ENCODE measurements at places on chromosomes 16 and 17.

GRCh38 chr17:21209511-21210175, 4.3 kb downstream of the TMEM11 start:
- no peak for ATAC-seq

- peak; percentile 12 for ATAC-seq
These were observed 1.1 kb downstream of the KIF1C start for GRCh38 chr17:4998732-4999429.

GRCh38 chr16:62249069-62249468, 212.8 kb upstream of the CDH8 start:
- ATAC-seq: no peak

DNA sequence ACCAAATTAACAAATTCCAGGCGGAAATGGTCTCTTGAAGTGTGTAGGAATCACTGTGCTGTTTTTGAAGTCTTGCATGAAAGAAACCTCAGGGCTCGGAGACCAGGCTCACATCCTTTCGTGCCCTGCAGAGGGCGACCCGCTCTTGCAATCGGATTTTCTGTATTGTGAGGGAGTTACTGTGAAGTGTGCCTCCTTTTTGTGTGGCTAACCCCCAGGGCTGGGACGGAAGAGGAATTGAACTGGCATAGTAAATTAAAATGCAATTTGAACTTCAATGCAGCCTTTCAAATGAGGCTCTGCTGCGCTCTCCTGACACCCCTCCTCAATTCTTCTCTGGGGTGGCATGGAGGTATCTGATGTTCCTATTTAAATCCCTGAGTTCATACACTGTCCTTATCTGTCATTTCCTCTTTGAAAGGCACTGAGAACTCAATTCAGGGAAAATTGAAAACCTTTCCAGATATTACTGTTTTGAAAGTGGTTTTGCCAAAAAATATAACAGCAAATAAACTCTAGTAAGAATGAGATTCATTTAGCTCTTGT, 51.5 kb upstream of the MGAT5B start:
- peak; percentile 95 for ATAC-seq

GRCh38 chr16:88309174-88309907, 73.4 kb upstream of the ZNF469 start:
- no peak for ATAC-seq

- ATAC-seq: no peak
These were observed 241.1 kb downstream of the SOX9 start for GRCh38 chr17:72361892-72362291.

- ATAC-seq: no peak
These were observed 590.5 kb downstream of the CDH11 start for GRCh38 chr16:64531401-64531800.

- ATAC-seq: no peak
These were observed 25.1 kb downstream of the C16orf54 start for GRCh38 chr16:29720703-29721102.

DNA sequence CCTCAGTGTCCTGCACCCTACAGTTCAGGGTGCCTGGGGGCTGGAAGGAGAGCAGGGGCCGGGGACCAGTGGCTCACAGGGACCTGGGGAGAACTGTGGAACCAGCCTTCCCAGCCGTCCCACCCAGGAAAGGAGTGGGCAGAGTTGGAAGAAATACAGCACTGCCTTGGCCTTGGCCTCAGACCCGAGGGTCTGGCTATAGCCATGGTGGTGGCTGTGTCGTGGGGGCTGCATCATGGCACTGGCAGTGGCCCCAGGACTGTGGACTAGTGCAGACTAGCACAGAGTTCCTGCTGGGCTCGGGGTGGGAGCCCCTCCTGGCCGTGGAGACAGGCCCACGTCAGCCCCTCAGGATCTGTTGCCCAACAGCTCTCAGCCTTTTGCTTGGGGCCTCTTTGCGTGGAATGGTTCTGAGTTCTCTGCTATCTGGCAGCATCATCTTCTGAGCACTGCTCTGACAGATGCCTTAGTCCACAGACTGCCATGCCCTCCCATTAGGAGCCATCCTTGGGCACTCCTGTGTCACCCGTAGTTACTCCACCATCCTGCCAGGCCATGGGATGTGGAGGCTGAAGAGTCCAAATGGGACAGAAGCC, 12.6 kb upstream of the DNASE1 start:
- no peak for ATAC-seq

DNA sequence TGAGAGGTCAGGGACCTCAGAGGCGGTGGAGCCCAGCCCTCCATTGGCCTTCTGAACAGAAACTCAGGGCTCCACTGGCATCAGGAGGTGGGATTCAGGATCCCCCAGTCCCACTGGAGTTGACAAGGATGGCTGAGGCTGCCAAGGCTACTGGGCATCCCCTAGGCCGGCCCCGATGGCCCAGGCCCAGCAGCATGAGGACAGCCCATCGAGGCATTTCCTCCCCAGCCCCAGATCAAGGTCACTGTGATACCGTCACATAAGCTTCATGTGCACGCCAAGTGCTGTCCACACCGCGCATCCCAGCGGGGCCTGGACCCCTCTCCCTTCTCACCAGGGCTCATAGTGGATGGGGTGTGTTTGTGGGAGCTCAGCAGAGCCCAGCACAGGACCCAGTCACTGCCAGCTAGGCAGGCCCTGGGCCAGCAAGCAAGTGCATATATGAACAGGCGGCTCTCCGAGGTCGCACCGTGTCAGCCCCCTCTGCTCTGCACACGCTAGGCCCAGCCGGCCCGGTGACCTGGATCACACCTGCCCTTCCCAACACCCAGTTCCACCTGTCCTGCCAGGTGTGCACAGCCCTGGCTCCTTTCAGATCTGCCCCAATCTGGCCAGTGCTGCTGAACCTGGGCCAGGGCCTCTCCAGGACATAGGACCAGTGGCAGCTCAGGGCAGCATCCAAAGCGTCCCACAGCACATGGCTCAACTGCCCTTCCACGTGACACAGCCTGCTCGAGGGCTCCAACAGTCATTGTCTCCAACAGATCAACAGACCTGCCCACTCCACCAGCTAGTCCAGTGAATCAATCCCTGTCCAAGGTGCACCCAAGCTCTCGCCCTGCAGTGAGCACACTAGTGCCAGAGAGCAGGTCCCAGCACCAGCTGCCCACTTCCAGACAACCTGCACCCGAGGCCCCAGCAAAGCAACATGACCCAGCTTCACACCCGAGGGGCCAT, 32.8 kb upstream of the RASD1 start:
- ATAC-seq: no peak

DNA sequence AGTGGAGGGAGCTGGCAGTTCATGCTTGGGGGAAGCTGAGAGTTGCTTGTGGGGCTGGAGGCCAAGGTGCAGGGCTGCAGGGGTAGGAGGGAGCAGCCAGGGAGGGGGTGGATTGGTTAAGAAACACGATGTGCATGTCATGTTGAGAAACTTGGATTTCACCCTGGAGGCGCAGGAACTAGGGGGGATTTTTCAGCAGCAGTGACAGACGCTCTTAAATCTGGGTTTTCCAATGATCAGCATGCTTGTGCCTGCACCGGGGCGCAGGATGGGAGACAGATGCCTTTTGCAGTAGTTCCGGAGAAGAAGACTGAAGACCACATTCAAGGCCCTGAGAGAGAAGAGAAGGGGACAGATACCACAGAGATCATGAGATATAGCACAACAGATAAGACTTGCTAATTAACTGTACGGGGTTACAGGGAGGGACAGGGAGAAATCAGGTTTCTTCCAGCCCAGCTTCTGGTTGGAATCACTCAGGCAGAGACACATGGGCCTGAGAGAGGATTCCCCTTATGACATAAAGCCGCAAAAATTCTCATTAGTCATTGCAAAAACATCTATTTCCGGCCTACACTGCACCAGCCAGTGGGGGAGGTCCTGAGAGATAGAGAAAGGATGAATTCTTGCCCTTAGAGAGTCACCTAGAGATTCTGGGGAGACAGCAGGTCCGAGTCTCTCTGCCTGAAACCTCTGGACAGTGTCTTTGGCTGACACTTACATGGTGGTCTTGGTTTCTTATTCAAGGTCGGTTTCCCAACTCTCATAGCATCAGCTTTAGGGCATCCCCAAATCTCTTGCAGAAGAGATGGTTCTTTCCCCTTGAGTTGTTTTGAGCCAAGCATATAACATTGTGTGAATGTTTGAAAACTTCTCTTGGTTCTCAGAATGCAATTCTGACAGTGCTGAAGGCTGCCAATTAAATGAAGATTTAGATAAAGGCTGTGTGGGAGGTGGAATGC, 27.1 kb downstream of the CDH13 start:
- ATAC-seq: peak; percentile 93

DNA sequence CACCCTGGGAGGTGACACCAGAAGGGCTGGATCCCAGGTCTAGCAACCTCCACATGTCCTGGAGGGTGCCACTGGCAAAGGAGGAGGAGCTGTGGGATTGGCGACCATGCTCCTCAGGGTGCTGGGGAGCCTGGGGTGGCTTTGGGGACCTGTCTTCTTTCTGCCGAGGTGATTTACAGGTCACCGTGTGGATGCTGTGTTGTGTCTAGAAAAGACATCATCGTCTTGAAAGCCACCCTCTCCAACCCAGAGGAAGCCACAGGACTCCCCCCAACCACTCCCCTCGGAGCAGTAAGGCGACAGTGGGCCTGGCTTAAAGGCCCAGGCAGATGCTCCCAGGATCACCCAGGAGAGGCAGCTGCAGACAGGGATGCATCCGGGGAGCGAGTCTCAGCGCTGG, 29.7 kb upstream of the FASN start:
- ATAC-seq: no peak

DNA sequence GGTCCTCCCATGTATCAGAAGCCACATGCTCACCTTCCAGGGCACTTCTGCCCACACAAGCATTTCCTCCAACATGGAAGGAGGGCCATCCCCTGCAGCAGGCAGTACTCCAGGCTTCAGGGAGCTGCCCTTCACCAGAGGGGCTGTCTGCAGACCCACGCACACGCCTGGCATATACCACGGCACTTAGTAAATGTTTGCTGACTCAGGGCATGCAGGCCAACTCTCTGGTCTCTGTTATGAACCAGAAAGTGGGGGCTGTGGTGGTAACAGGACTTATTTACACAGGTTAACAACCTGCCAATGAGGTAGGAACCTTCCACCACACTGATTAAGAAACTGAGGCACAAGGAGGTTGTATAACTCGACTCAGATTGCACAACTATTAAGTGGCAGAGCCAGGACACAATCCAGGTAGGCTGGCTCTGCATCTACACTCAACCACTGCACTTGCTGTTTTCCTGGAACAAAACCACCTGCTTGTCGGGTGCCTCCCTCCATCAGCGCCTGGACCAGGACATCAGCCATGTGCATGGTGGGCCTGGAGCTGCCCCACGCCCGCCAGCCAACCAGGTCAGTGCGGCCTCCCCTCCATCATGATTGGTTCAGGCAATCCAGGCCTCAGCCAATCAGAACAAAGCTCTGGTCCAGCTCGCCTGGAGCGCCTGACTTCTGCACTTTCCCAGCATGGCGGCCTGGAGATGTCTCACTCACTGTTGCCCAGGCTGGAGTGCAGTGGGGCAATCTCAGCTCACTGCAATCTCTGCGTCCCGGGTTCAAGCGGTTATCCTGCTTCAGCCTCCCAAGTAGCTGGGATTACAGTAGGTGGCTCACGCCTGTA, 19.2 kb downstream of the ACTG1 start:
- no peak for ATAC-seq

DNA sequence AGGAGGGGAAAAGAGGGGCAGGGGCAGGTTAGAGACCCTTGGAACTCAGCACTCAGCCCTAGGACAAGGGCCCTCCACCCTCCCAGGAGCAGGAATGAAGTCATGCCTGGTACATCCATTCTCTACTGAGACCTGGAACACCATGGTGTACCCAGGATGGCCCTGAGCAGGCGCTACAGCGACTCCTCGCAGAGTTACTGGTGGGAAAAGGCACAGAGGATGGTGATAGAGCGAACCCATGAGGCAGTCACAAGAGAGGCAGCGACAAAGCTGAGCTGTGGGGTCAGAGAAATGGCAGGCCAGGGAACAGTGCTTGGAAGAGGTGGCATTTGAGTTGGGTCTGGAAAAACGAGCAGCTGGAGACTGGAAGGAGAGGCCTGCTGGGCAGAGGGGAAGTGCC, 37.5 kb downstream of the SRCIN1 start:
- ATAC-seq: no peak

GRCh38 chr17:56881685-56882295, 32.1 kb downstream of the TRIM25 start:
- ATAC-seq: no peak

GRCh38 chr17:77531002-77531401, 390.2 kb downstream of the SEC14L1 start:
- ATAC-seq: no peak

DNA sequence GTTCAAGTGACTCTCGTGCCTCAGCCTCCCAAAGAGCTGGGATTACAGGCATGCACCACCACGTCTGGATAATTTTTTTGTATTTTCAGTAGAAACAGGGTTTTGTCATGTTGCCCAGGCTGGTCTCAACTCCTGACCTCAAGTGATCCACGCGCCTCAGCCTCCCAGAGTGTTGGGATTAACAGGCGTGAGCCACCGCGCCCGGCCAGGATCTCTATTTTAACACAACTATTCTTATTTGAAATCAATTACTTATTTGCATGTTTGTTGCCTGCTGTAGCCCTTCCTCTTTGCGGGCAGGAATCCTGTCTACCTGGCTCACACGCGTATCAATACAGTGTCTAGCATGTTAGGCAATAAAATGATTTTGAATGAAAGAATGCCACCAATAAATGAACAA, 818 bp upstream of the CNEP1R1 start:
- ATAC-seq: no peak

- no peak for ATAC-seq
These were observed 49.6 kb downstream of the ANKFY1 start for GRCh38 chr17:4214157-4214556.

DNA sequence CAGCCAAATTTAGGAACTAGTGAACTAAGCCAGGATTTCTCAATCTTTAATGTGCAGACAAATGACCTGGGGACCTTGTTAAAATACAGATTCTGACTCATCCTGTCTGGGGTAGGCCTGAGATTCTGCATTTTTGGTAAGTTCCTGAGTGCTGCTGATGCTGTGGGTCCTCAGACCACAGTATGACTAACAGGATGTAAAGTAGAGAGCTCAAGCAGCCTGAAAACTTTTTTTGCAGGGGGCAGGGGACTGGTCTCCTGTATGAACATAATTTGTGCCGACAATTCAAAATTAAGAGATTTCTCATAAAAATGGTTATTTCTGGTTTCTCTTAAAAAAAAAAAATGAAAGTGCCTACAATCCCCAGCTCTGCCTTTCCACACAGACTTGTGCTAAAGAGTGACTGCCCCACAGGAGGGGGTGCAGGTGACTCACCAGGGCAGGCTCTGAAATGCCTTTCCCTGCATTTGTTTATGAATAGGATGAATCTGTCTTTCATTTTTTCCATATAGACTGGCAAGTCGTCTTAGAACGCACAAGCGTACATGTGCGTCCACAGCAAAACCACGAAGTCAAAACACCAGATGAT, 271.5 kb downstream of the PHKB start:
- ATAC-seq: peak; percentile 96

GRCh38 chr17:29358416-29358815, 31.7 kb upstream of the TAOK1 start:
- ATAC-seq: no peak

All from SK-N-SH treated with all-trans-retinoic acid at 6 μM for 48 hours (cell line).